Iris pigment epithelial cell (primary cell): ENCODE measurements at places on chromosomes 3 and 15.

GRCh38 chr15:28106294-28107110 is 7.4 kb upstream of the OCA2 start:
- DNase-seq: no peak

- peak; percentile 30 for DNase-seq
Measured at GRCh38 chr3:142724682-142725356, 985 bp downstream of the TRPC1 start.

GRCh38 chr3:172836390-172836997 is 86.0 kb downstream of the ECT2 start:
- peak; percentile 56 for DNase-seq

GRCh38 chr3:43948013-43948412 is 257.3 kb downstream of the ABHD5 start:
- no peak for DNase-seq

GRCh38 chr3:149377408-149378364 is at the start of gene TM4SF1:
TM4SF1 (minus strand) TSS chr3:149377649; CDS start chr3:149377547, 102 bp downstream.
- DNase-seq: peak; percentile 98

GRCh38 chr15:61227950-61228936 is 859 bp downstream of the RORA start:
- peak; percentile 32 for DNase-seq

DNA sequence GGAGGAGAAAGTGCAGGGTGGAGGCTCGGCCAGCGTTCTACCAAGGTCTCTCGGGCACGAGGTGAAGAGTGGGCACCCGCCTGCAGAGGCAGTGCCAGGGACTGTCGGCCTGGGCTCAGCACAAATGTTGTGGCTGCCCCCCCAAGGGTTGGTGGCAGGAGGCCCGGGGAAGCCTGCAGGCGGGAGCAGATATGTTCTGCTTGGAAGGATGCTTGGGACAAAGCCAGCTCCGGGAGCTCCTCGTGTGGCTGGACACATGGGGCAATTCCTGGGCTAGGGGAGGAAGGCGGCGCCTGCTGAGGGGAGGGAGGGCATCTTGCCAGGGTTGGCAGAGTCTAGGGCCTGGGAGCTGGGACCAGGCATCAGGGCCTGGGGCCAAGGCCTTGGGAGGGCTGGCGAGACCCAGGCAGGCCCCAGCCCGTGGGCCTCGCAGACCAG is 30.4 kb upstream of the FBLN2 start:
- DNase-seq: no peak

DNA sequence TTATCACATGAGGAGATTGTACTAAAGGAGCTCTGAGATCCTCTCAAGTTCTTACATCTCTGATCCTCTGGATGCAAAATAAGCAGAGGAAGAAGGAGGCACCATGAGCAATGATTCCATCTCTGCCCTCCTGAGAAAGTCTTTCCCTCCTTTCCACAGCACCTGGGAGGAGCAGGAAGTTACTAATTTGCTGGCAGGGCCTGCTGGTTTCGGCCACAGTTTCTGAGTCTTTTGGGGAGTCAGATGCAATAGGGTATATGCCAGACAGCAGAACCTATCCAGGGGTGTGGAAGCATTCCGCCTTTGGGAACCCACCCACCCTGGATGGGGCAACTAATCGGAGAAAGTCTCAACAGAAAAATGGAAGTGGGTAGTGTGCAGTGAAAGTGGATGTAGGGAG is 38.5 kb upstream of the SPTSSB start:
- no peak for DNase-seq

- no peak for DNase-seq
Measured at GRCh38 chr3:38311941-38312340, 29.8 kb downstream of the SLC22A14 start.

GRCh38 chr15:89828281-89829145 is 13.9 kb upstream of the ANPEP start:
- no peak for DNase-seq

- DNase-seq: no peak
Measured at GRCh38 chr3:153848702-153849101, 272.5 kb upstream of the ARHGEF26 start.

GRCh38 chr15:69914960-69915359 is 182.8 kb downstream of the TLE3 start:
- no peak for DNase-seq

DNA sequence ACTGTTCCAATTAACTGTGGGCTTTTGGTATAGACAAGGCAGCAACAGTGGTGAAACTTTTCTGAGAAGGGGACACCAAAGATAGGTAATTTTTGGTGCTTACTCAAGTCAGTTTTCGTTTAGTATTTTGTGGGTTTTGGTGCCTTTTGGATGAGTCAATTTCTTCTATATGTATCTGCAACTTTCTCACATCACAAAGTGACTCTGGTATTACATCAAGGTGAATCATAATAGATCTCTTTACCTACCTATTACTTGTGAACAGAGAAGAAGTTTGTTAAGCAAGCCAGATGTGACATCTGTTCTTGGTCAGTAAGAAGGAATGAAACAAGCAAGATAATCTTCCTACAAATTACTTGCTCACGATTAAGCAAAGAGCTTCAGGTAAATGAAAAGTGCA is 732.4 kb upstream of the DPPA4 start:
- DNase-seq: peak; percentile 22

- DNase-seq: peak; percentile 66
Measured at GRCh38 chr3:43144761-43145490, 39.0 kb upstream of the POMGNT2 start.

DNA sequence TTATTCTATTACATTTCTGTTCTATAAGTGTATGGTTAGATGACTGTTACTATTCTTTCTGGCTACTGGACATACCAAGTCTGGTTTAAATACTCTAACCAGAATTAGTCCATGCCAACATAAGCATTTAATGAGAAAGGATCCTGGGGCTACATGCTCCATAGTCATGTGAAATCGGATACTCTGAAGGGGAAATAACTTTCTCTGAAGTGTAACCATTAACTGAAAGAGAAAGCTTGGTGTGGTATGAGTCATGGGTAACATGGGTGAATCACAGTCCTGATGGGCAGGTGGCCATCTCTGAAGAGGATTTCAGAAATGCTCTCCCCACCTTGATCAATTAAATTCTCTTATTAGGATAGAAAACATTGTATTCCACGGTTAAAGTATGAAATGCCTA is 69.4 kb downstream of the FHIT start:
- peak; percentile 66 for DNase-seq

- no peak for DNase-seq
Measured at GRCh38 chr3:57683286-57683685, 9.6 kb downstream of the DENND6A start.

DNA sequence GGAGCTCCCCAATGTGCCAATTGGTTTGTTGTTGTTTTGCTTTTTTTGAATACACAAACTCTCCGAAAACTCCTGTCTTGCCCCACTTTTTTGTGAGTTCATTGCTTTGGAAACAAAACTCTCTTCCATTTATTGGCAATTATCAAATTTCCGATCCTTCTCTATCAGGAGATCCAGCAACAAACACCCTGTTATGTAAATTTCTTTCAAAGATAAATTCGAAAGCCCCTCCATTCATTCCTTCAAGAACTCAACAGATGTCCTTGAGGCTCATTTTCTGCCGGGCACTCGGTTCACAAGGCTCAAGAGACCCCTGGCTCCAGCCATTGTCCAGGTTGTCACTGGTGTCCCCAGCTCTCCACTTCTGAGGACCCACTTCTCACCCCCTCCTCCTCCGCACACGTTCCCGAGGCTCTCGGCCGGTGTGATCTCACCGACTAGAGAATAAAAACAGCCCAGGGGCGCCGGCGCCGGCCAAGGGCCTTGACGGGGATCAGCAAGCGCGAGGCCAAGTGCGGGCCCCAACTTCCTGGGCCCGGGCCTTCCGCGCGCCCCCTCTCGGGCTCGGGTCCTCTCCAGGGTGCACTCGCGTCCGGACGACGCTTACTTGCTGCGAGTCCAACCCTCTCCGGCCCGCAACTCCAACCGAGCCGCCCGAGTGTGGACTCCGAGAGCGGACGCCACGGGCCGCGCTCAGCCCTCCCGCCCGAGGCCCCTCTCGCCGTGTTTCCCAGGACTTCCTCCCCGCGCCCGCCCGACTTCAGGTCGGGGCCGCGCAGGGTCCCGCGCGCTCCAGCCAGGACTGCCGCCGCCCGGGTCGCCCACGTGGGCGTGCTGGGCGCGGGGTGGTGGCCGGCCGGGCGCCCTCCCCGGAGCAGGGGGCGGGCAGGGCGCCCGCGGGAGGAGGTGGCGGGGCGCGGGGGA is 533 bp upstream of the SMAD3 start:
- DNase-seq: peak; percentile 81

DNA sequence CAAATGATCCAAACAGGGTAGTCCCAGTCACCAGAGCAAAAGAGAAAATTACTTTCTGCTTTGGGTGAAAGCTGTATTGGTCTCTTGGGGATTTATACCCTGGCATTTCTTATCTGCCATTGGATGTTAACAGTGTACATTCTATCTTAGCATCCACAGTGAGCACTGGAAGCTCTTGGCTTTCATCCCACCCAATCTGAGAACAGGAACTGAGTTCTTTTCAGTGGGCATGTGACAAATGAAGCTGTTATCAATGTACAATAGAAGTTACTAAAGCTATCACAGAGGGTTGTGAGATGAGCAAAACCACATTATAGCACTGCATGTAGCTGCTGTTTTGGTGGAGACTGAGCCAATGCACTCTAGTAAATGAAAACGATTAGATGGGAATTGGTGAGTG is 300.7 kb downstream of the TUSC7 start:
- DNase-seq: no peak

DNA sequence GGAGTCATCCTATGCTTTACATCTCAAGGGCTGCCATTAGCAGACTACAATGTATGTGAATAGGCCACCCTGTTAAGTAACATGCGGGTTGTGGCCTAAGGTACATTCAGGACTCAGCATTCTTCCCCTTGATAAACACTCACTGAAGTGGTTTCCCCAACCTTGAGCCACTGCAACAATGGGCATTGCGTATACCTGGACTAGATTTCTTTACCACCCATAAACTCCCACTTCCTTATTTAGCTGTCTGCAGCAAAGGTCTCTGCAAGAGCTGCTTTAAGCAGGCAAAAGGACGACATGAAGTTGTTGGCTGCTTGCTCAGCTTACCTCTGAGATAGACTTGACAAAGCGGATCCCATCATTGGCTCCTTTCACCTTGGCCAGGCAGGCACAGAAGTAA is 16.2 kb downstream of the FYCO1 start:
- no peak for DNase-seq

- peak; percentile 94 for DNase-seq
Measured at GRCh38 chr15:59221511-59222505, 15.2 kb downstream of the LDHAL6B start.

DNA sequence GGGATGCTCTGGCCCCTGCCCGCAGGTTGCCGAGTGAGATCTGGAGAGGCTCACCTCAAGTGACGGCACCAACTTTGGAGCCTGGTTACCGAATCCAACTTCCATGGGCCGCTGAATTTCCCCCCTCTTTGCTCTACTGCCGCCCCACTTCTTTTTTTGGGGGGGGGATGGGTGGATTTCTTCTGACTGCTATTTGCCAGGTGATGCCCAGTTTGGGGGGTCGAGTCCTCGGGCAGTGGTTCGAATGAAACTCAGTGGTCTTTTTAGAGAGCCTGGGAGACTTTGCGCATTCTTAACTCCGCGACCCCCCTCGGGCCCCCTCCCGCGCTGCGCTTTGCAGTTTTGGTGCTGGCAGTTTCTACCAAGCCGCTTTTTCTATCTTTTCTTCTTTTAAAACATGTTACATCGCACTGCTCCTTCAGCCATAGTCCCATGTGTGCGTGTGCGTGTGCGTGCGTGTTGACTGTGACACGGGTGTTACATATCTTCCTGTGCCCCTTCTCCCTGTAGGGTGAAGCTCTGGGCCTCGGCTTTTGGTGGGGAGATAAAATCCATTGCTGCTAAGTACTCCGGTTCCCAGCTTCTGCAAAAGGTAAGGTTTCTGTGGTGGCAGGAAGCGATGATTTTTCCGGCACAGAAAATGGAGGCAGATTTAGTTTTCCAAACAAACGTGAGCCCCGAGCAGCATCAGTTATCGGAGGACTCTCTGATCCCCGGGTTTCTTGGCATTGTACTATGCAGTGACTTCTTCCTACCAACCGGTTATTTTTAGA is 837 bp downstream of the CACNA2D3 start:
- DNase-seq: no peak

DNA sequence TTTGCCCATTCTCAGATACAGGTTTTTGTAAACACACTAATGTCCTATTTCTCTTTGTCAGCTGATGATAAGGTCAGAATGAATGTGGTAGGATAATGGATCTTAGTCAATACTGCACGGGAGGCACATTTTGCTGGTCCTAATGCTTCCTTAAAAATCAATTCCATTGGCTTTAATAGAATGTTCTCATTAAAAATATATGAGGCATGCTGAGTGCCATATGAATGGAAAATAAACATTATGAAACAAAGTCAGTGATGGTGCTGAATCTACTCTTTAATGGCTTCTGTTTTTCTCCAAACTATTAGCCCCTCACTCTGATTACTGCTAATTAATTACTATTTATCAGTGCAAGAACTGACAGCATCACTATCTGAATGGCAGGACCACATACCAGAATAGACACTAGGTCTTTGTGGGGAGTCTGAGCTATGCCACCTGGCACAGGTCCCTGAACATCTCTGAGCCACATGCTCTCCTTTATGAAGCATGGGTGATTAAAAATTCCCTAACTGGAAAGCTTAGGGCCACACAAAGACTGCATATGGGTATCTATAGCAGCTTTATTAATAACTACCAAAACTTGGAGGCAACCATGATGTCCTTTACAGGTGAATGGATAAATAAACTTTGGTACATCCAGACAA is 278.9 kb downstream of the MEX3B start:
- no peak for DNase-seq

GRCh38 chr3:185332026-185332735 is 30.8 kb upstream of the MAP3K13 start:
- DNase-seq: peak; percentile 93
